ENCODE measurements at places on chromosomes 4 and X.

GRCh38 chr4:22962295-22962694 is 269.6 kb downstream of the GBA3 start:
- no peak for DNase-seq

DNA sequence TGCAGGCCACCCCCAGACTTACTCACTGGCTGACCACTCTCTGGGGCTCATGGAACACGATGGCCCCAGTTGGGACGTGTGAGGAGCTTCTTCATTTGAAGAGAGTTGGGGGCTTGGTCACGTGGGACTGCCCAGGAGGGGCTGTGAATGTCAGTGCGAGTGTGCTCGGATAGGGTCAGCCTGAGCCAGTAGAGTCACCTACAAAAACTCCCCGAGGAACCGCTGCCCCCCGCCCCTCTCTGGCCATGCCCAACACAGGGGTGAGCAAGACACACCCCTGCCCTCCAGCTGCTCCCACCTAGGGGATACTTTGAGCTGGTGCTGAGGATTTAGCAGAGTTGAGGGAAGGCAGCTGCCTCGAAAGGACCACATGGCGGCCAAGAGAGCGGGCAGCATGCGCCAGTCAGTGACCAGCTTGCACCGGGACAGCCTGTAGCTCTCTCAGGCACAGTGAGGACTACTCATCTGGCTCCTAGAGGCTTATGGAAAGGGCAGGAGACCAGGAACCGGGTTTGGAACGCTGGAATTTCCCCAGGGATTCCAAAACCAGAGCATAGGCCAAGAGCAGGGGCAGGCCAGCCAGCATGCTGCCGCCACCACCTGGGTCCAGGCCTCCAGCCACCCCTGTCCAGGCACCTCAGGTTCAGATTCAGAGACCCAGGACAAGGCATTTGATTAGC is 8.4 kb downstream of the PNMA6E start:
- no peak for DNase-seq

DNA sequence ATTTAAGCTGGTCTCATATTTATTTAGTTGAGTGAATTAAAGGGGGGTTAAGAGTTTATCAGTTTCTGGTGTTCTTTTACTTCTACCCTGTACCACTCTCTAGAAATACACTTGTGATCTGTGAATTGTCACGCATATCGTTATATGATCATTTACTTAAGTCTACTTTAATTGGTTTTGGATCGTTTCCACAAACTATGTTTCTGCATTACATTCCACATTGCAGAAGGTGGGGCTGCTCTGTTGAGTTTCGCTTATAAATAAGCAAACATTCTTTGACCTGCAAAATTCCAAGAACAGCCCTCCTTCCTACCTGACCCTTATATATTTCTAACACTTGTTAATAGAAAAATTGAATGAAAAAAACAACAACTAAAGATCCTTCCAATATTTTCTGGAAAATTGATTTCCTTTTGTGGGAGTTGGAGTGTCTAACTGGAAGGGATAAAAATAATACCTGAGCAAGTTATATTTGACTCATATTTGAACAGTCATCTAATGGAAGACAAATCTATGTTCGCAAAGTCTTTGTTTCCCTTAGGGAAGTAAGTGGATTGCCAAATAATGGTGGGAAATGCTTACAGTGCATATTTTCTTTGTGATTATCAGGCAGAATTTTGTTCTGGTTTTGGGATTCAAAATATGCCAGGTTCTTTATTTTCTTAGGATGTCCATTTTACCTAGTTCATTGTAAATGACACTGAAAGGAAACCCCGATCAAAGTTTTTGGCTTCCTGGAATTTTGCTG is 152.7 kb downstream of the RELL1 start:
- no peak for DNase-seq

DNA sequence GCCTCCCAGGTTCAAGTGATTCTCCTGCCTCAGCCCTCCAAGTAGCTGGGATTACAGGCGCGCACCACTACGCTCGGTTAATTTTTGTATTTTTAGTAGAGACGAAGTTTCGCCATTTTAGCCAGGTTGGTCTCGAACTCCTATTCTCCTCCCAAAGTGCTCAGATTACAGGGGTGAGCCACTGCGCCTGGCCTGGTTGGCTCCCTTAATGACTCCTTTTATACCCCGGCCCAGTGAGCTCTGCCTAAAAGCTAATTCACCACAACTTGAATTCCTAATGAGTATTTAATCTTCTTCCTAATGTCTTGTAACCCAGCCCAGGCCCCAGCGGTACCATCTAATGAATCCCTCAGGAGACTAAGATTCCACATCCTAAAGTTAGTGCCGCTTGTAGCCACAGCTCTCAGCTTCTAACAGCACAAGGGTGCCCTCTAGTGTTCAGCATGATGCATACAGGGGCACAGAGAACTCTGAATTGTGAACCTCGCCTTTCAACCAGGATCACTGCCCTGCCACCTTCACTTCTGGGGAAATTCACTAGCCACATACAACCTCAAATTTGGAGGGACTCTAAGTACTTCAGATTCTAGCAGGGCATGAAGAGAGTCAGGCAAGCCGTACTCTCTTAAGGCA is 89.5 kb downstream of the OR13H1 start:
- peak; percentile 68 for DNase-seq

- peak; percentile 64 for DNase-seq
Observed at GRCh38 chrX:109839694-109840567, 106.9 kb upstream of the ACSL4 start.

GRCh38 chr4:165312506-165312905 is 15.0 kb upstream of the MSMO1 start:
- no peak for DNase-seq

- DNase-seq, result no peak
Observed at GRCh38 chr4:10186228-10187214, 69.9 kb upstream of the WDR1 start.

- peak; percentile 50 for DNase-seq
Observed at GRCh38 chrX:153831429-153832150, 1.2 kb upstream of the PDZD4 start.

GRCh38 chrX:110204986-110205385 is 112.9 kb downstream of the AMMECR1 start:
- DNase-seq, result no peak

GRCh38 chr4:46817806-46818205 is 91.2 kb downstream of the COX7B2 start:
- no peak for DNase-seq

GRCh38 chr4:62271107-62271506 is 1071.0 kb downstream of the ADGRL3 start:
- DNase-seq, result no peak

- DNase-seq, result no peak
Observed at GRCh38 chr4:32087211-32087610, 1367.0 kb downstream of the PCDH7 start.

- DNase-seq, result no peak
Observed at GRCh38 chr4:180680305-180680704, 1562.9 kb upstream of the TENM3 start.

DNA sequence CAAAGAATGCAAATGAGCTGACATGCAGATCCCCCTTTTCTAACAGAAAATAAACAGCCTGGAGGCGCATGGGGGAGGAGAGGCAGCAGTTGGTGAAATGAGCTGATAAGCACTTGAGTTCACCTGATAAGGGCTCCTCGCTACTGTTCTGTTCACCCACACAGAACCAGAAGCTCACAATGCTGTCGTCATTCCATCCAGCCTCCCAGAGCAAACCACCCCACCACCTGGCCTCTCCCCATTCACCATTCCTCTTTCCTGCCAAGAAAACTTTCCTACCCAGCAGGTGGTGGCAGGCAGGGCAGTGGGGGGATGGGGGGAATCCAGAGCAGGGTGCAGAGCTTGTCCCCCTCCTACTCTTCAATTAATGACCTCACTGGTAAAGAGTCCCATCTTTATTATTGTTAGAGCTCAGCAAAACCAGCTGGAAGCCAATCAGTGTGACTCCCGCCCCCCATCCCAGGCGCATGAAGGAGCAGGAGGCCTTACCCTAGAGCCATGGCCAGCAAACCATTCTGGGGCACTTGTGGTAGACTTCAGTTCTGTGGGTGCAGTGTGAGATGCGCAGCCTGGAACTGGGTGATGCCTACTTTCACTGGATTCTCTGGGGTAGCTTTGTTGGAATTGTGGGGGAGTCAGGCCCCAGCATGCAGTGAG is 350.3 kb downstream of the ZIC3 start:
- no peak for DNase-seq

DNA sequence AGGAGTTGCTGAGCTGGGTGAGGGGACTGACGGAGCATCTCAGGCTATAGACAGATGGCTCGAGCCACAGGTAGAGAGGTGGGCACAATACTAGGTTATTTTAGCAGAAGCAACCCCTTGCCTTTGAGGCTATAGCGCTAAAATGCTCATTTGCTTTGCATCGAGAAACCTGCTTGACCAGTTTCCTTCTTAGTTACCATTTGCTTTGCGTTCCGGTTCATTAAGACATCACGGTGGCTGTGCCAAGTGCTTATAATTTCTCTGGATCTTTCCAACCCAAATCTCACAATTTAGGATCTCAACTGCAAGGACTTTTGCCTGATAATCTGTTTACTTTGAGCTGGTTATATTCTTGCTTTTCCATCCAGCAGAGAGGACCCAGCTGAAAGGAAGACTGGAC is 40.8 kb downstream of the DLG3 start:
- DNase-seq, result no peak

GRCh38 chr4:138910195-138910913 is 105.2 kb upstream of the NOCT start:
- no peak for DNase-seq

DNA sequence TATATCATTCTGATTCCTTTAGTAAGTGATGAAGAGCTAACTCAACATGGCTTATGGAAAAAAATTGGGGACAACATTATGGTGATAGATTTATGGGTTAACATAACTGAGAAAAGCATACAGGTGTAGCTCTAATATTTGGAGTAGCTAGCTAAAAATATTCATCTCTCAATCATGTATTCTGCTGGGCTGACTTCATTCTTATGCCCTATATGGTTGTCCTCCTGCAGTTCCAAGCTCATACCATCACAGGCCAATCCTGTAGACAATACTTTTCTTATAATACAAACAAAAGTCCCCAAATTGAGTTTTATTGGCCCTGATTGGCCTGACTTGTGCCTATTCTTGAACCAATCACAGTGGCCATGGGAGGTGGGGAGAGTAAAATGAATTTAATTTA is 6.7 kb upstream of the FAM241A start:
- DNase-seq, result no peak

GRCh38 chr4:53315300-53315699 is 50.6 kb downstream of the SCFD2 start:
- no peak for DNase-seq

- no peak for DNase-seq
Observed at GRCh38 chr4:69811166-69811565, 48.8 kb downstream of the SULT1E1 start.

DNA sequence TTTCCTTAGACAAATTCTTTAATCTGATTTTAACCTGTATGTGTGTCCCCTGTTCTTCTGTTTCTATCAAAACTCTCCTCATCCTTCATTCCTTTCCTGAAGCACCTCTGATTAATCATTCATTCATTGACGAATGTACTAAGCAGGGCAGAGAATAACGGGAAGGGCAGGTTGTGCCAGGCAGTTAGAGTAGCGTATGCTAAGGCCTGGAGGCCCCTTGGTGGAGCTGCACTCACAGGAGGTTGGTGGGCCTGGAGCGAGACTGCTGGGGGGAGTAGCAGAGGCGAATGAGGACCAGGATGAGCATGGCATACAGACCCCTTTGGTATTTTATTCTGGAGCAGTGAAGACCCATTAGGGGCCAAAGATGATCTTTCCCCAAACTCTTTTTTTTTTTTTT is 22.5 kb downstream of the PTTG2 start:
- DNase-seq, result no peak

DNA sequence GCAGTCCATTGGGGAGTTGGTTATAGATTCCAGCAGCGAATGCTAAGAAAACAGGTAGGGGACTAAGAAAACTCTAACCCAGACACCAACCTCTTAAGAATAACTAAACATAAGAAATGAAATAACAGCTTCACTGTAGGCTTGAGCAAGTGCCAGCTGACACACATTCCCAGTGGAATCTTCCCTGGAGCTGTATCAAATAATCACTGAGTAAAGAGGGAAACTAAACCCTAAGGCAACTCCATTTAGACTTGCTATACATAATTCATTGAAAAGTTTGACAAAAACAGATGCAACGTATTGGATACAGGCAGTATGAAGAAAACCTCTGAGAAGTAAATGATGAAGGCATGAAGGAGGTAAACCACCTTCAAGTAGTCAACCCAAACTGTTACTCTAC is 293.5 kb downstream of the OPHN1 start:
- no peak for DNase-seq

GRCh38 chrX:86121916-86122315 is 26.3 kb upstream of the DACH2 start:
- DNase-seq, result no peak

DNA sequence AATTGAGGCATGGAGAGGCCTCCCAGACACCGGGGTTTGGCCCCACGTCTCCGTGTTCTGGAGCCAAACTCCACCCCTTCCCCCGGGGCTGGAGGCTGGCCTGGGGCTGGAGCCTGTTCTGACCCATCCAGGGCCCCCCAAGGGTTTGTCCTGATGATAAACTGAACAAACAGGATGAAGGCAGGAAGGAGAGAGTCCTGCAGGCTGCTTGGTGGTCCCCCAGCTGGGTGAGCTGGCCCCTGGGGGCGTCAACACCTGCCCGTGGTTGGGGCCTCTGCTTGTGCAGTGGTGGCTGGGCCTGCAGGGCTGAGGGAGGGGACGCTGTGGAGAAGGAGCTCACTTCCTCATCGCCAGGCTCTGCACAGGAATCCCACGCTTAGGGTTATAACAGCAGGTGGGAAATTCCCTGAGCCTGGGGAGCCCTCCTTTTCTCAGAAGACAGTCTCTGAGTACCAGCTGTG is 2.3 kb downstream of the SH3TC1 start:
- no peak for DNase-seq

- no peak for DNase-seq
Observed at GRCh38 chr4:1459081-1459721, 53.0 kb upstream of the NKX1-1 start.

- DNase-seq, result no peak
Observed at GRCh38 chrX:12174358-12174757, 36.1 kb downstream of the FRMPD4 start.

DNA sequence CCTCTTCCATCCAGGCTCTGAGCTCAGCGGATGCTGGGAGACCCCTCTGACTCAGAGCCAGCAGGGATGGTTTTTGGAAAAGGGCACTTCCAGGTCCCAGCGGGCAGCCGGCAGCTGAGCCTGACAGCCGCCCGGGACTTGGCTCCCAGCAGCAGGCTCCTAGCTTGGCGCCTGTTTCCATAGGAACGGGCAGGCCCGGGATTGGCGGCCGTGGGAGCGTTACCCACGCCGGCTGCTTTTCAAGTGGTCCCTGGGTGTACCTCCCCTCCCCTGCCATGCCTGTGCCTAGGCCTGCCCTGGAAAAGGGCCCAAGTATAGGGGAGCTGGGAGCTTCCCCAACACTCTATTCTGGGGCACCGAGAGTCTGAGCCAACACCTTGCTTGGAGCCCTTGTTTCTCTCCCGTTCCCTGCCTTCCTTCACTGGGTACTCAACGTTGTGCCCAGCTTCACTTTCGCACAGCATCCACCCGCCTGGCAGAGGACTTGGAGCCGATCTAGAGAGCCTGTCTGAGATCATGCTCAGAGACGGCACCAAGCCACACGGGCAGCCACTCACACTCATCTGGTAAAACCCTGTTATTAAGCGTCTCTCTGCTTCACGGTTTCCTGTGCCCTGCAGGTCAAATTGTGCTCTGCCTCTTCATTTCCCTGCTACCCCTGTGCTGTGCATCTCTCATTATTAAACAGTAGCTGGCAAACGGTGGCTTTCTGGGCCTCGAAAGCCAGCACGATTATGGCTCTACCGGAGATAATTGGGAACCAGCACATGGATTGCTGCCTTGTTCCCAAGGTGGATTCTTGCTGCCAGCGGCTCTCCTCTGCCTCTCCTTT is 521.5 kb downstream of the BCOR start:
- no peak for DNase-seq

- no peak for DNase-seq
Observed at GRCh38 chrX:4028151-4028550, 314.7 kb upstream of the PRKX start.

Measured in sigmoid colon (tissue), 7 donors.